ENCODE measurements at places on chromosomes 2 and 18. TPM values are rescaled to one million over a fixed set of nuclear protein-coding genes. Genes with fewer than 3 reads are reported as not detected.
A peak's percentile ranks its signal among the peaks of the same experiment; 100 is the strongest.

Gene EVX2
- total RNA-seq = not detected

Gene GLI2
- total RNA-seq = 3.9 TPM

Gene MAB21L4
- total RNA-seq = not detected

DNA sequence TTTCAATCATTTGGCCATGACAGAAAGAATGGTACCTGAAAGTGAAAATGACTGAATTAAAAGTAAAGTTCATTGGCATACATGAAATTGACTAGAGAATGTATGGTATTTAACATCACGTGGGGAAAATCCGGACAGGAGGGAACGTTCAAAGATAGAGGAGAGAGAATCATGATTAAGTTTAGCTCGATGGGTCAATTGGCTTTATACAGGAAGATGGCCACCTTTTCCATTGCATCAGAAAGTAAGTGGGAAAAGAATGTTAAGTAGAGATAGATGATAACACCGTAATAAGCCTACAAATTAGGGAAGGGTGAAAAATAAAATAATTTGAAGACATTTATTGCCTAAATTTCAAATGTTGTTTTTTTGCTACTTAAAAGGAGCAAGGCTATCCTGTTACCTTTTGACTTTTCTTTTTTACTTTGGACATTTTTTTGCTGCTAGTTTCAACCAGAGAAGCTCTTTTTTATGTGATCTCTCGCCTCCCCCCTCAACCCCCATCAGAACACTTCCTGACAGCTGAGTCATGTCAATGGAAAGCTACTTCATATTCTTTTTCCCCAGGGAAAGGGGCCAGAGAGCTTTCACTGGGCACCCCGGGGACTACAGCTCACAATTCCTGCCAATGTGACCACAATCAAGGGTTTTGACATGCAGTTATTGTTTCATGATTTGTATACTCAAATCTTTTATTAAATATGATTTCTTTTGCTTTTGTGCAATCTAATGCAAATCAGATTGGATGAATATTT is 767 bp upstream of the CCDC102B start:
- peak; percentile 21 for DNase-seq

- no peak for DNase-seq
These were observed 14.7 kb downstream of the WNT10A start for GRCh38 chr2:218895326-218895725.

- DNase-seq = no peak
These were observed 39.6 kb downstream of the LHCGR start for GRCh38 chr2:48715956-48716355.

DNA sequence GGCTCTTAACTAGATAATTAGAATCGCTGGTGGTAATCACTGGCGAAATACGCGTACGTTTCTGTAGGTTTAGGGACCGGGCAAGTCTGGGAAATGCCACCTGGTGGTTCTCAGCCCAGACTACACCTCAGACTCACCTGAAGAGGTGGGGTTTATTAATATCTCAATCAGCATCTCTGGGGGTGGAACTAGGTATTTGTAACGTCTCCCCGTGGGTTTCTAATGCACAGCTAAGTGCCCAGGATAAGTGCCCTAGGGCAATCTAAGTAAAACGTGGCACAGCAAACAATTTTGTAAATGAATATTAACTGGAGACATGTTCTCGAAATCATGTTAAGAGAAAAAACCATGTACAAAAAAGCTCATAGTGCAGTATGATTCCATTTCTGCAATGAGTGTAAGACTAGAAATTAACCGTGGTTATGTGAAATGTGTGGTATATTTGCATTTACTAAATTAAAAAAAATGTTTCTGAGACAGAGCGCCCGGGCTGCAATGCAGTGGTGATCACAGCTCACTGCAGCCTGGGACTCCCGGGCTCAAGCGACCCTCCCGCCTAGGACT is 760 bp upstream of the CNOT11 start:
- no peak for DNase-seq

GRCh38 chr2:136441979-136442714 is 323.2 kb upstream of the THSD7B start:
- DNase-seq = no peak

DNA sequence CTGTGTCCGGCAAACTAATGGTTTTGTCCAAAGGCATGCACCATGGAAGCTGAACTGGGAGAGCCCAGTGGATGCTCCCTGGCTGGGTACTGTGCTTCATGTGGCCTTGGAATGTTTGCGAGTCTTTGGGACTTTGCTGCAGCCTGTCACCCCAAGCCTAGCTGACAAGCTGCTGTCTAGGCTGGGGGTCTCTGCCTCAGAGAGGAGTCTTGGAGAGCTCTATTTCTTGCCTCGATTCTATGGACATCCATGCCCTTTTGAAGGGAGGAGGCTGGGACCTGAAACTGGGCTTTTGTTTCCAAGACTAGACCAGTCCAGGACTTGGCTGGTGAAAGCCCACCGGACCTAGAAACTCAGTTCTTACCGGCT is 1.7 kb downstream of the MARS2 start:
- no peak for DNase-seq

DNA sequence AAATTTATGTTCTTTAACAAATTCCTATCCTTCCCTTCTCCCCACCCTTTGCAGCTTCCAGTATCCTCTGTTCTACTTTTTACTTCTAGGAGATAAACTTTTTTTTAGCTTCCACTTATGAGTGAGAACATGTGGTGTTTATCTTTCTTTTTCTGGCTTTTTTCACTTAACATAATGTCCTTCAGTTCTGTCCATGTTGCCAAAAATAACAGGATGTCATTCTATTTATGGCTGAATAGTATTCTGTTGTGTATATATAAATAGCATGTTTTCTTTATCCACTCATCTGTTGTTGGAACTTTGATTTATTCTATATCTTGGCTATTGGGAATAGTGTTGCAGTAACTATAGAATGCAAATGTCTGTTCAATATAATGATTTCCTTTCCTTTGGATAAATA is 1191.2 kb downstream of the CNTNAP5 start:
- no peak for DNase-seq

GRCh38 chr2:69993708-69994107 is 32.3 kb upstream of the ASPRV1 start:
- no peak for DNase-seq

Data from left cardiac atrium (tissue), 4 donors.